ENCODE measurements at places on chromosomes 2 and 18.

GRCh38 chr2:227097495-227098161 lies 66.4 kb downstream of the COL4A4 start:
- DNase-seq: no peak
- no peak overlapping the region for H3K4me3 ChIP-seq
- H3K4me1 ChIP-seq: no peaks in the 10 kb centered on the region
- no peaks in the 10 kb centered on the region for H3K36me3 ChIP-seq

- no peak overlapping the region for H3K27ac ChIP-seq
- no peak overlapping the region for H3K4me3 ChIP-seq
- DNase-seq: no peak
- H3K27me3 ChIP-seq: no peaks in the 10 kb centered on the region
- no peaks in the 10 kb centered on the region for H3K36me3 ChIP-seq
- H3K4me1 ChIP-seq: no peaks in the 10 kb centered on the region
Observed at GRCh38 chr2:23465936-23466335, 81.0 kb downstream of the KLHL29 start.

DNA sequence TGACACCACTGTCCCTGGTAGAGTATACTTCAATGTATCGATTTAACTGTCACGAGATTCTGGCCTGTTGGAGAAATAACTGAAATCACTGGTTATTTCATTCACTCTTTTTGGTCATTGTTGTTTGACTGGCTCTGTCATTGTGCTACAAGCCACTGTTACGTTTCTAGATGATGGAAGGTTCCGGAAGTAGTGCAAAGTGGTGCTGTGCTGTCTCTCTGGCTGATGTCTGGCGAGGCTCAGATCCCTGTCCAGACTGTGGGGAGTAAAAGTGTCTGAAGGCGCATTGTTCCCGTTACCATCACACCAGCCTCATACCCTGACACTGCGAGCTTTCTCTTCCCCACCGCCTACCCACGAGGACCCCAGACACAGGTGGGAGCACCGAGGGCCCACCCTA lies 11.7 kb downstream of the CNDP1 start:
- H3K27ac ChIP-seq: no peak overlapping the region
- no peaks in the 10 kb centered on the region for H3K36me3 ChIP-seq
- no peaks in the 10 kb centered on the region for H3K4me1 ChIP-seq
- DNase-seq: no peak

DNA sequence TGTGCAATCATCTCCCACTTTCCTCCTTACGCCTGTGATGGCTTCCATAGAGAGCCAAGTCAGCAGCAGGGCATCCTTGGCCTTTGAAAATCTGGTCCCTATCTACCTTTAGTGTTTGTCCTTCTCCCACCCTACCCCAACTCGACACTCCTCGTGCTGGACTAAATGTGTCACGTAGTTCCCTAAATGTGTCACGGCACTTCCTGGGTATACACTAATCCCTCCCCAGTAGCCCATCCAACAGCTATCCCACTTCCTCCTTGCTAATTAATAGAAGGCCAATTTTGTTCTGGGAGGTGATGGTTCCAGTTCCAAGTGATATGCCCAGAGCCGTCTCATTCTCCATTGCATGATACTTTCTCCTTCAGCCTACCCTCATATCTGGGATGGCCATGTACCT lies 36.5 kb upstream of the ZFP36L2 start:
- H3K27me3 ChIP-seq: no peaks in the 10 kb centered on the region
- no peak for DNase-seq

GRCh38 chr18:68833756-68834155 lies 35.9 kb downstream of the CCDC102B start:
- H3K27ac ChIP-seq: no peak overlapping the region
- no peaks in the 10 kb centered on the region for H3K4me1 ChIP-seq
- no peaks in the 10 kb centered on the region for H3K27me3 ChIP-seq
- no peaks in the 10 kb centered on the region for H3K36me3 ChIP-seq
- H3K4me3 ChIP-seq: no peak overlapping the region
- DNase-seq: no peak

- H3K4me3 ChIP-seq: no peak overlapping the region
- no peak for DNase-seq
- H3K27ac ChIP-seq: no peak overlapping the region
- no peaks in the 10 kb centered on the region for H3K36me3 ChIP-seq
- H3K27me3 ChIP-seq: no peaks in the 10 kb centered on the region
- H3K4me1 ChIP-seq: no peaks in the 10 kb centered on the region
Observed at GRCh38 chr2:222776792-222777191, 84.0 kb upstream of the ACSL3 start.

- H3K27me3 ChIP-seq: no peaks in the 10 kb centered on the region
- no peak overlapping the region for H3K4me3 ChIP-seq
- no peak for DNase-seq
Observed at GRCh38 chr2:38033646-38034045, 42.3 kb downstream of the CYP1B1 start.

DNA sequence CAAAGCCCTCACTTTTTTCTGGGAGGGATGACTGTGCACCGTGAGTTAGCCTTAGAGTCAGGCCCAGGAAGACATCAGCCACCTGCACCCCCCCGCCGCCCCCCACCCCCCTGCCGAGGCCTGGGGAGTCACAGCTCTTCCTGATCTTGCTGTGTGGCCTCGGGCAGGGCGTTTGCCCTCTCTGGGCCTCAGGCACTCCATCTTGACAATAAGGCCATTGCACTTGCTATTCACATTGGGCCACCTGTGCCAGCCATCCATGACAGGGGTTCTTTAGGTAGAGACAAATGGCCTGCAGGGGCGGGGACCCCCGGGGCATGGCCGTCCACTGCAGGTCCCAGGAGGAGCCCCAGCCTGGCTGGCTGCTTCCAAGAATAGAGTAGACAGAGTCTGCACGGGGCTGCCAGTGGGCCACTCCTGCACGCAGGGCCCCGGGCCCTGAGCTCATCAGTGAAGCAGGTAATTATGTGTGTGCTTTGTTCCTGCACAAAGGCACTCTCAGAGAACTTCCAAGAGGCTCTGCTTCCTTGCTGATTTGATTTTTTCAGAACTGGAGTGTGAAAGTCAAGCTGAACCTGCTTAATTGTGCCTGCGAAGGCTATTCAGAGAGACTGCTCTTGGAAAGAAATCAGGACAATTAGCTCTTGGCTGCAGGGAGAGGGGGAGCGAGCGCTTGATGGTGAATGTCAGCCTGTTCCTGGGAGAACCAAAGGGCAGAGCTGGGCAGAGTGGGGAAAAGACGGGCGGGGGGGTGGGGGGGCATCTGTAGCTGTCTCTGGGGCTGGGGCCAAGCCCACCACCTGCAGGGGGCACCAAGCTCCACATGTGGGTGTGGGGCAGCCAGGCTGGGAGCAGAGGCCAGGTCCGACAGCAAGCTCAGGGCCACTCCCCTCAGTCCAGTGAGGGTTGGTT lies 40.3 kb downstream of the RRM2 start:
- no peaks in the 10 kb centered on the region for H3K36me3 ChIP-seq
- no peak overlapping the region for H3K27ac ChIP-seq
- DNase-seq: no peak
- no peaks in the 10 kb centered on the region for H3K27me3 ChIP-seq

GRCh38 chr2:176020400-176020799 lies 18.3 kb upstream of the LNPK start:
- H3K4me3 ChIP-seq: no peak overlapping the region
- no peaks in the 10 kb centered on the region for H3K4me1 ChIP-seq
- no peaks in the 10 kb centered on the region for H3K27me3 ChIP-seq
- DNase-seq: no peak
- H3K36me3 ChIP-seq: no peaks in the 10 kb centered on the region
- no peak overlapping the region for H3K27ac ChIP-seq

GRCh38 chr18:11514267-11514666 lies 95.1 kb upstream of the SLC35G4 start:
- H3K36me3 ChIP-seq: no peaks in the 10 kb centered on the region
- H3K4me3 ChIP-seq: no peak overlapping the region

DNA sequence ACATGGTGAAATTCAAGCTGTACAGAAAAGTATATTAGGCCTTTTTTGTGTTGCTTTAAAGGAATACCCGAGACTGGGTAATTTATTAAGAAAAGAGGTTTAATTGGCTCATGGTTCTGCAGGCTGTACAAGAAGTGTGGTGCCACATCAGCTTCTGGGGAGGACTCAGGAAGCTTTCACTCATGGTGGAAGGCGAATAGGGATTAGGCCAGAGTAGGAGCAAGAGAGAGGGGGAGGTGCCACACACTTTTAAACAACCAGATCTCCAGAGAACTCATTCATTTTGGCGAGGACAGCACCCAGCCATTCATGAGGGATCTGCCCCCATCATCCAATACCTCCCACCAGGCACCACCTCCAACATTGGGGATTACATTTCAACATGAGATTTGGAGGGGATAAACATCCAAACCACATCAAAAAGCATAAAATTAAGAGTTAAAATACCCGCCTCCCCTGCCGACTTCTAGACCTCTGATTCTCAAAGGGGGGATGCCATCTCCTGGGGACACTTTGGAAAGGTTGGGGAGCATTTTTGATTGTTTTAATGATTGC lies 15.1 kb upstream of the LIPG start:
- no peak for DNase-seq
- H3K4me3 ChIP-seq: no peak overlapping the region
- no peaks in the 10 kb centered on the region for H3K4me1 ChIP-seq
- H3K27me3 ChIP-seq: no peaks in the 10 kb centered on the region

DNA sequence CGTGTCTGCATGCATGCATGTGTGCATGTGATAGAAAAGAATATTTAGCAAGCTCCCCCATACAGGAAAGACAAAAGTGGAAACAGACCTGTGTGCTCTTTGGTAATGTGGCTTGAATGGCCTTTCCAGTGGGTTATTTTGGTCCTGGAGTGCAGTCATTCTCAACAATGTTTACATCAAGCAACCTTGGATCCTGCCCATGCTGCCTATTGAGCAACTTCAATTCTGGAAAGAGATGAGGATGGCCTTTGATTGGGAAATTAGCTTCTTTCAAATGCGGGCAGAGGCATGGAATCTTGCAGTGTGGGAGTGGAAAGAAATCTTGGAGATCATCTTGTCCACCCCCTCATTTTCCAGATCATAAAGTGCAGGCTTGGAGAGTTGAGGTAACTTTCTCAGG lies 87.2 kb upstream of the SMAD2 start:
- no peak overlapping the region for H3K4me3 ChIP-seq
- no peaks in the 10 kb centered on the region for H3K36me3 ChIP-seq
- no peak overlapping the region for H3K27ac ChIP-seq
- no peak for DNase-seq

- H3K4me3 ChIP-seq: no peak overlapping the region
- H3K4me1 ChIP-seq: no peaks in the 10 kb centered on the region
- no peaks in the 10 kb centered on the region for H3K36me3 ChIP-seq
- peak; percentile 23 for DNase-seq
- peak overlapping the region; percentile 16 for H3K27ac ChIP-seq
Observed at GRCh38 chr2:84832772-84833461, 48.0 kb downstream of the TRABD2A start.

DNA sequence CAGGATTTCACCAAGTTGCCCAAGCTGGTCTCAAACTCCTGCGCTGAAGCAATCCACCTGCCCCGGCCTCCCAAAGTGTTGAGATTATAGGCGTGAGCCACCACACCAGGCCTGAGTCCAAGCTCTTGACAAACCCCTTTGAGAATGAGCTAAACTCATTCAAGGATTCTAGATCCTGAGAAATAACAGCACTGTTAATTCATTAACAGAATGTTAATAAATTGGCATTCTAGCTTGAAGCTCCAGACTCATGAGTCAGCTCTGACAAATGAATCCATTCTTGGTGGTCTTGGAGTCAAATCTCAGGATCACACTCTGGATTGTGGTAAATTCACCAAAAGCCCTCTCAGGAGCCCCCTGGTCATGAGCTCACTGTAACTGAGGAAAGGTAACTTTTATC lies 1.8 kb downstream of the NARS1 start:
- H3K4me3 ChIP-seq: no peak overlapping the region
- peaks cover 9% of the 10 kb centered on the region for H3K4me1 ChIP-seq
- no peak for DNase-seq
- peaks cover 7% of the 10 kb centered on the region for H3K36me3 ChIP-seq
- no peaks in the 10 kb centered on the region for H3K27me3 ChIP-seq

- H3K4me3 ChIP-seq: no peak overlapping the region
- no peak for DNase-seq
- H3K27me3 ChIP-seq: no peaks in the 10 kb centered on the region
- no peak overlapping the region for H3K27ac ChIP-seq
- H3K36me3 ChIP-seq: no peaks in the 10 kb centered on the region
Observed at GRCh38 chr2:173760553-173760952, 204.6 kb downstream of the SP3 start.

DNA sequence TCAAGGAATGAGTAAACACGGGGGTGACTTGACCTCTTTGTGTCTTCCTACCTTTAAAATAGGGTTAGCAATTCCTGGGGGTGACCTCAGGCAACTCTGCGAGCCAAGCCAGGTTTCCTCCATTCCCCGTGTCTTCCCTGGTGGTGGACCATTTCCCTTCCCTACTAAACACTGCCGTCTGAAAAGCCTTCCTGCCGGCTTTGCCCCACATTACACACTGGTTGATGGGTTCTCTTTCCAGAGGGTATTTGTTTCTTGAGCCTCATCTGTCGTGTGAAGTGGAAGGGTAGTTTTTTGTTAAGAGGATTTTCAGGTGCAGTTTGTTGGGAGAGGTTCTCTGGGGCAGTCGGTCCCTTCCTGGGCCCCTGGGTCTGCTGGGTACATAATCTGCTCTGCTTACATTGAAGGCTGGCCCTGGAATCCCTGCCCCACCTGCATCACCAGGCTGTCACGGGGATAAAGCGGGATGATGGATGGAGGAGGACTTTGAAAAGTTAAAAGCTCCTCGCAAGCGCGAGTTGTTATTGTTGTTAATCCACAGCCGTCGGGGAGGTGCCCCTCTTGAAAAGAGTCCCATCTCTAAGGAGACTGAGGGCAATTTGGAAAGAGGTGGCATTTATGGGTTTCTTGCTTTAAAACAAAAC lies 175.4 kb upstream of the SPRED2 start:
- H3K27me3 ChIP-seq: no peaks in the 10 kb centered on the region
- no peaks in the 10 kb centered on the region for H3K36me3 ChIP-seq
- H3K4me3 ChIP-seq: no peak overlapping the region
- no peak overlapping the region for H3K27ac ChIP-seq
- H3K4me1 ChIP-seq: no peaks in the 10 kb centered on the region
- no peak for DNase-seq

DNA sequence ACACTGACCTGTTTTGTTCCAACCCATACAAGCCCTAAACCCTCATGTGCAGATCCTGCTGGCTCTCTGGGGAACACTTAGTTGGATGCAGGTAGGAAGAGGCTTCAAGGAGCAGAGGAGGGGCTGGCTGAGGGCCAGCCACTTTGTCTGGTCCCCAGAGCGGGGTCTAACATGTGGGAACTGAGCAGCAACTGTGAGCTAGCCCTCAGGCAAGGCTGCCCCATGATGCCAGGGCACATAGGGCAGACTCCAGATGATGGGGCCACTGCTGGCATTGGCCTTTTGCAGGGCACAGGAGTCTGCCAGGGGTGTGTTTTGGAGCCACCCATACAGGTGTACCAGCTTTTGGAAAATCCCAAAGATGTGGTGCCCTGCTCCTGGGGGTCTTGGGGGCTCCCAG lies 67.7 kb downstream of the HPCAL1 start:
- no peaks in the 10 kb centered on the region for H3K36me3 ChIP-seq
- H3K4me1 ChIP-seq: no peaks in the 10 kb centered on the region
- DNase-seq: no peak
- no peak overlapping the region for H3K4me3 ChIP-seq
- H3K27ac ChIP-seq: no peak overlapping the region

- H3K4me1 ChIP-seq: no peaks in the 10 kb centered on the region
- H3K36me3 ChIP-seq: no peaks in the 10 kb centered on the region
- H3K4me3 ChIP-seq: no peak overlapping the region
- H3K27me3 ChIP-seq: no peaks in the 10 kb centered on the region
- DNase-seq: no peak
- H3K27ac ChIP-seq: no peak overlapping the region
Observed at GRCh38 chr18:37419315-37419714, 146.3 kb downstream of the CELF4 start.

- no peak overlapping the region for H3K4me3 ChIP-seq
- peaks cover 17% of the 10 kb centered on the region for H3K4me1 ChIP-seq
- DNase-seq: no peak
- H3K36me3 ChIP-seq: no peaks in the 10 kb centered on the region
- no peak overlapping the region for H3K27ac ChIP-seq
- no peaks in the 10 kb centered on the region for H3K27me3 ChIP-seq
Observed at GRCh38 chr18:3720818-3721545, 271.0 kb downstream of the TGIF1 start.

Measured in colonic mucosa (tissue), 4 donors.